ENCODE measurements at places on chromosomes 2 and 18.
A peak's percentile ranks its signal among the peaks of the same experiment; 100 is the strongest.

DNA sequence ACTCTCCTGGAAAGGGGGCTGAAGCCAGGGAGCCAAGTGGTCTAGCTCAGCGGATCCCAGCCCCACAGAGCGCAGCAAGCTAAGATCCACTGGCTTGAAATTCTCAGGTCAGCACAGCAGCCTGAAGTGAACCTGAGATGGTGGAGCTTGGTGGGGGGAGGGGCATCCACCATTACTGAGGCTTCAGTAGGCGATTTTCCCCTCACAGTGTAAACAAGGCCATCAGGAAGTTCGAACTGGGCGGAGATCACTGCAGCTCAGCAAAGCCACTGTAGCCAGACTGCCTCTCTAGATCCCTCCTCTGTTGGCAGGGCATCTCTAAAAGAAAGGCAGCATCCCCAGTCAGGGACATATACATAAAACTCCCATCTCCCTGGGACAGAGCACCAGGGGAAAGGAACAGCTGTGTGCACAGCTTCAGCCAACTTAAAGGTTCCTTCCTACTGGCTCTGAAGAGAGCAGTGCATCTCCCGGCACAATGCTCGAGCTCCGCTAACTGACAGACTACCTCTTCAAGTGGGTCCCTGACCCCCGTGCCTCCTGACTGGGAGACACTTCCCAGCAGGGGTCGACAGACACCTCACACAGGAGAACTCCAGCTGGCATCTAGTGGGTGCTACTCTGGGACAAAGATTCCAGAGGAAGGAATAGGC is 282.3 kb upstream of the EPC2 start:
- DNase-seq = no peak

DNA sequence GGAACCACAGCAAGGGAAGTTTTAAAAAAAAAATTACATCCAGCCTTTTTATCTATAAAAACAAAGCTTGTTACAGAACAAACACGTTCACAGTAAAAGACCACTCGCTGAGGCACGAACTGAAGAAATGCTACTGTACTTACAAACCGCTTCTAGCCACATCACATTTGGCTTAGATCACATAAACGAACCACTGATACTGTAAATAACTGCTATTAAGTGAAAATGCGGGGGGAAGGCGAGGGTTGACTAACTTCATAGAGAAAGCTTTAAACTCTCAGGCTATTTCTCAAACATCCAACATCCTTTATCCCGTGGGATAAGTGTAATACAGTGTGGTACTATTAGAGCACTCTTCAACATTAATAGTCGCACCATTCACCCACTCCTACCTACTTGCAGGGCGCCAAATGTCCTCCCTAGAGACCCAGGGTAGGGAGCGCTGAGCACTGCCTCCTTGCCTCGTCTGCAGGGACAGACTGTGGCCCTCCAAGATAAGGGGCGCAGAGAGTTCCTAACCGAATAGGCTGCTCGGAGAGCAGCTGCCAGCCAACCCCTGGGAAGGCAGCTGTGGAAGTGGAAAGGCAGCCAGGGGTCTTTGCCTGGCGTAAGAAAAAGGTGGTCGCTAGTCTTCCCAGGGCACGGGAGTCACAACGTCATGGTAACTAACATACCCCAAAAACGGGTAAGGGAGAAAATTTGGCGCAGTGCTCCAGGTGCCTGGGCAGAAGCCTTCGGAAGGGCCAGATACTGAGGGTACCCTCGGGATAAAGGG is 854 bp downstream of the GPR155 start:
- DNase-seq = no peak

GRCh38 chr2:158973116-158973956 is 4.9 kb downstream of the TANC1 start:
- no peak for DNase-seq

DNA sequence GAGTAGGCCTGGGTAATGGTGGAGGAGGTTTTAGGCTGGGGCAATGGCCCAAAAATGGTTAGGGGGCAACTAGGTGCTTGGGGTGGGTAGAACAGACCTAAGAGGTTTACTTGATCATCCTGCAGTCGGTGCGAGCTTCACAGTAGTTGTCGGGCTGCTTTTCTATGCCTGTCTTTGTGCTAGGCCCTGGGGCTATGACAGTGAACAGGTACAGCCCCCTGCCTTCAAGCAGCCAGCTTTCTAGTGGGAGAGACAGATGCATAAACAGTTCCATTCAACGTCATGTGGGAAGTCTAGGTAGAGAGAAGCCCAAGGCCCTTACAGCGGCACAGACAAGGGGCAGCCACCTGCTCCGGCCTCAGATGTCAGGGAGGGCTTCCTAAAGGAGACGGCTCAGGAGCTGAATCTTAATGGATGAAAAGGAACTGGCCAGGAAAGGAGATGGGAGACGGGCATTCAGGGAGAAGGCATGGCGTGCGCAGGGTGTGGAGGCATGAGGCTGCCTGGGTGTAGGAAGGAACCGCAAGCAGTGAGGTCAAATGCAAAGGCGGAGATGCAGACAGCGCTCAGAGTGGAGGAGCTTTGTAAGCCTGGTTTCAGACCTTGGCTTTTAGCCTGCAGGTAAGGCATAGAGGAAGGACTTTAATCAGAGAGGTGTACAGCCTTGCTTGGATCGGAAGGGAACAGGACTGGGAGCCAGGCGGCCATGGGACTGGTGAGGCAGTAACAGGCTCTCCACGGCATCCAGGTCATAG is 6.0 kb downstream of the CTIF start:
- no peak for DNase-seq

DNA sequence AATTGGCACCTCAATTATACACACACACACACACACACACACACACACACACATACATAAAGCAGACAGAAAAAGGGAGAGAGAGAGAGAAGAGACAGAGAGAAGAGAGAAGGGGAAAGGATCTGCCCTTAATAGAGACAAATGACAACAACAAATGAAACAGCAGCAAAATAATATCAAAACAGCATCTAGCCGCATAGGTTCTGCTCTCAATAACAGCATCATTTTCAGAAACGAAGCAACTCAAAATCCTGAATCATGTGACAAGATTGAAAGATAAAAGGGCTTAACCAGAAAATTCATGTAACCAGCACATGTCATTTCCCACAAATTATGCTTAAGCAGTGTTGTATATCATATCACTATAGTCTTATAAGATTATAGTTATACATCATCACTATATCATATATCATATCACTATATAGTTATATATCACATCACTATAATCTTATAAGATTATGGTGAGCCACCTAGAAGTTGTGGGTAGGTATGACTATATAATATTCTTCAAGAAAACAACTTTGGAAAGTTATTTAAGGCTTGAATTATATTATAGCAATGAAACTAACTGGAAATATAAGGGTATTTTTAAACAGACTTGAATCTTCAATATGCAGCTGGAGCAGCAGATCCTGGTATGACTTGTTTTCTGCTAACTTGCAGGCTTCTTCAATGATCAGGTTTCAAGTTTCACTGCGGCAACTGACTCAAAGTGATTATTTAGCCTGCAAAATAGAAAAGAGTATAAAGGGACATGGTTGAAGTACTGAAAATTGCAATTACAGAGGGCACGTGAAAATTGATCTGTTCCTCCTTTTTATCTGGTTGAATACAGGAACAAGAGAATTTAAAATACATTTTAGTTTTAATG is 16.1 kb upstream of the VPS54 start:
- no peak for DNase-seq

DNA sequence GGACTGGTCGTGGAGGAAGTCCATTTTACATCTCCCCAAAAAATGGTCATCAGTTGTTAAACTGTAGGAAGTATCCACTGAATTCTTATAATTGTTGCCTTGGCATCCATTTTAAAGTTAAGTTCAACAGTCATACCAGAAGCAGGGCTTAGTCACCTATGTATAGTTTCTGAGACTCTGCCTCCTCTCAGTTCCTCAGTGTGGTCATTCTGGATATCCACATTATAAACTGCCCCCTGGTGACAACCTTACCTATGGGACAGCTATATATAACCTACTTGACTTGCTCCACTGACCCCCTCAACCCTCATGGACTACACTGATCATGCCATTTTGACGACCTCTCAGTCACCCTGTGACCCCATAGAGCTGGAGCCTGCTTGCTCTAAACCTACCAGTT is 617.0 kb downstream of the LRP1B start:
- DNase-seq = no peak

GRCh38 chr2:25567406-25567805 is 106.0 kb downstream of the DTNB start:
- peak; percentile 55 for DNase-seq
